CD4-positive, alpha-beta T cell treated with Interleukin-17A for 4 hours (primary cell): ENCODE measurements at places on chromosomes 6 and 20.
A peak's percentile ranks its signal among the peaks of the same experiment; 100 is the strongest.

DNA sequence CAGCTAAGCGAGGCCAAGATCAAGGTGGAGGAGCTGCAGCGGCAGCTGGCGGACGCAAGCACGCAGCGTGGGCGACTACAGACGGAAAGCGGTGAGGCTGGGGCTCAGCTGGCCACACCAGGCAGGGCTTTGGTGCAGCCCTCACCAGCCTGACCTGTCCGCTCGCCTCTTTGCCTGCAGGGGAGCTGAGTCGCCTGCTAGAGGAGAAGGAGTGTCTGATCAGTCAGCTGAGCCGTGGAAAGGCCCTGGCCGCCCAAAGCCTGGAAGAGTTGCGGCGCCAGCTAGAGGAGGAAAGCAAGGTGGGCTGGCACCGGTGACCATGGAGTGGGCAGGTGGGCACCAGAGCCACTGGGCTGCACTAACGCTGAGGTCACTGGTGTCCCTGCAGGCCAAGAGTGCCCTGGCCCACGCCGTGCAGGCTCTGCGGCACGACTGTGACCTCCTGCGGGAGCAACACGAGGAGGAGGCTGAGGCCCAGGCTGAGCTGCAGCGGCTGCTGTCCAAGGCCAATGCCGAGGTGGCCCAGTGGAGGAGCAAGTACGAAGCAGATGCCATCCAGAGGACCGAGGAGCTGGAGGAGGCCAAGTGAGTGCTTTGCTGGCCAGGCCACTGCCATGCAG is 42.8 kb downstream of the MYH7B start:
- DNase-seq: no peak

- no peak for DNase-seq
These were observed 244.5 kb upstream of the JARID2 start for GRCh38 chr6:15001326-15001910.

- DNase-seq: no peak
These were observed 46.4 kb downstream of the TAF4 start for GRCh38 chr20:62019144-62019805.

- DNase-seq: peak; percentile 14
These were observed 1.1 kb downstream of the ZNF165 start for GRCh38 chr6:28081486-28081751.

DNA sequence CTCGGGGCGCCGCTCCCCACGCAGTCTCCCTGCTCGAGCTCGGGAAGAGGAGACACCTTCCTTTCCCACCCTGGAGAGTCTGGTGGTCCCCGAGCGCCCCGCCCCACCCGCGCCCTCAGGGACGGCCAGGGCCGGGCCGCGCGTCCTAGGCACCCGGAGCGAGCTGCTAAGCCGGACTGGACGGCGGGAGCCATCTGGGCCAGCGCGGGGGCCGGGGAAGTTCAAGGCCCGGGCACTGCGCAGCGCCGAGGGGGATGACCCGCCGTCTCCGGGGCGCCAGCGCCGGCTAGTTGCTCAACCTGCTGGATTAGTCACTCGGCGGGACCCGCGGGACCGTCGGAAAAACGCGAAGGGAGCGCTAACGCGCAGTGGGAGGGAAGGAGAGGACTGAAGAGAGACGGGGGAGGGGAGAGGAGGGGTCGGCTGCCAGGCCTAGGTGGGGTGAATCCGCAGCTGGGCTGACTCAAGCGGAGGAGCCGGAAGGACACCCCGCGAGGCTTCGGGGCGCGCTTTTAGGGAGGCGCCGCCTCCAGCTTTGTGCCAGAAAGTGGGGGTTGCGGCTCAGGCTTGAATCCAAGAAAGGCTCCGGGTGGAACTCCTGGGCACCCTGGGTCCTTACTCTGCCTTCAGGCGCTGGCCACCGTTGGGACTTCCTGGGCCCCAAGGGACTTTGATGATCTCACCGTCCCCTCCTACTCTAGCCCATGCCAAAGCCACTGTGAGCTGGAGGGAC is 75.7 kb upstream of the FOXP4 start:
- DNase-seq: no peak

DNA sequence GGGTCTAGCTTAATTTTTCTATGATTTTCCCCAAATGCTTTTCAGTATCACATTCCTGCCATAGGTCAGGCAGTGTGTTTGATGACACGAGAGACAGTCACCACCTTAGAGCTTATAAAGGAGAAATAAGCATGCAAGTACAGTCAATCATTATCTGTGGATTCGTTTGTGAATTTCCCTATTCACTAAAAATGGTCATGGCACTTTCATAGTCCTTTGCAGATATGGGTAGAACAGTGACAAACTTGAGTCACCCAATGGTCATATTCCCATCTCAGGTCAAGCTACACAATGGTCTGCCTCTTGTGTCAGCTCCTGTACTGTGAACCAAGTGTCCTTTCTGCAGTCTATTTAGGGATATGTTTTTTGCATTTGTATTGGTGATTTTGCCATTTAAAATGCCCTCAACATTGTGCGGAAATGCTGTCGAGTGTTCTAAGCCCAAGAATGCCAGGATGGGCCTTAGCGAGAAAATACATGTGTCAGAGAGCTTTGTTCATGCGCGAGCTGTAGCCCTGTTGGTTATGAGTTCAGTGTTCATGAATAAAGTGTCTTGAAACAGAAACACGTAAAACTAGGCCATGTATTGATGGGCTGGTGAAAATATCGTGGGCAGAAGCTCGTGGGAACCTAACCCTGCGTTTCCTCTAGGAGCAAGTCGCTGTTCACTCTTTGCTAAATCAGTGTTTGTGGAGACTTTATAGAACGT is 19.8 kb downstream of the SUMO4 start:
- no peak for DNase-seq

DNA sequence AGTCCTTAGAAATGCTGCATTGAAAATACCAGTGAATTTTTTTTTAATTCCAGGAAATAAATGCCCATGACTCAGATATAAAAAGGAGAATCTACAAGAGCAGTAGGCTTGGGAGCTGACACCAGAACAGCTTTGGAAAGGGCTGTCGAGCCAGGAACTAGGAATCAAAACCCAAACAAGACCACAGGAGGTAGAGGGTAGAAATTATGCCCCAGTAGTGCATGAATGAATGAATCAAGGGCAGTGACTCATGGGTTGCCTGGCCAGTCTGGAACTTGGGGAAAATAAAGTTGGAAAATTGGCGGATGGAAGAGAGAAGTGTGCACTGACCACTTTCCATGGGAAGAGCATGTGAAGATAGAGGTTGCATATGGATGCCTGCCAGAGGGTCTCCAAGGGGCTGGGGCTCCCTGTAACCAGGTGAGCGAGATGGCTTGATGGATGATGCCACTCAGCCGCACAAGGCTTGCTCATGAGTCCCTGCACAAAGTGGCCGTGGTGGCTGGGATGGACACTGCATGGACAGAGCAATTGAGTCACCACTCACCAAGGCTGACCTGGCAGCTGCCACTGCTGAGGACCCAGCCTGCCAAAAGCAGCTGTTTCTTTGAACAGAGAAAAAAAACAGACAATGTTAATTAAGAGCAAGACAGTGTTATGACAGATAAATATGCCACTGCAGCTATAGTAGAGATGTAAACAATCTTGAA is 15.2 kb upstream of the MCCD1 start:
- no peak for DNase-seq

DNA sequence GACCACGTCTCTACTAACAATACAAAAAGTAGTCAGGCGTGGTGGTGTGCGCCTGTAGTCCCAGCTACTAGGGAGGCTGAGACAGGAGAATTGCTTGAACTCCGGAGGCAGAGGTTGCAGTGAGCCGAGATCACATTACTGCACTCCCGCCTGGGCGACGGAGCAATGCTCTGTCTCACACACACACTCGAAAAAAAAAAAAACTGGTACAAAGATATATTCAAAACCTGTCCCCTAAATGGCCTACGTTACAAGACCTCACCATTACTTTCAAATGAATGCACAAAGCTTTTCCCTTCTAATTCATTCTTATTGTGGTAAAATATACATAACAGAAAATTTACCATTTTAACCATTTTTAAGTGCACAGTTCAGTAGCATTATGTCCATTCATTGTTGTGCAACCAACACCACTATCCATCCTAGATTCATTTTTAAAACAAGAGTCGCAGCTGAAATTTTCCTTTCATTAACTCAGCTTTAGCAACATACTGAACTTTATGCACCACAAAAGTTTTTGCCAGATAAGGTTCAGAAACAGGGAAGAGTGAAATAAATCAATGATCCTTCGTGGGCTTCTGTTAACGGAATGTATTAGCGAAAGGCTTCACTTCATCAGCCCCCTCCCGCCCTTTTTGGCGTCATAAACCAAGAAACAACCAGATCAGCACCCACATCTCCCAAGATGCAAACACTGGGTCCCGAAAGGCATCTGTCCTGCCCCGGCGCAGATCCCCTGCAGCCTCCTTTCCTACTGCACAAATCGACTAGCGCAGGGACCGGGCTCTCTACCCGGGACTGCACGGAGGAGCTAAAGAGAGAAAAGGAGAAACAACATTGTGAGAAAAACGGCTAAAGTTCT is 825 bp upstream of the FAM135A start:
- DNase-seq: no peak

- no peak for DNase-seq
These were observed 11.5 kb upstream of the ZBTB22 start for GRCh38 chr6:33329058-33329457.

- DNase-seq: no peak
These were observed 12.6 kb downstream of the PLCB4 start for GRCh38 chr20:9081423-9081966.

DNA sequence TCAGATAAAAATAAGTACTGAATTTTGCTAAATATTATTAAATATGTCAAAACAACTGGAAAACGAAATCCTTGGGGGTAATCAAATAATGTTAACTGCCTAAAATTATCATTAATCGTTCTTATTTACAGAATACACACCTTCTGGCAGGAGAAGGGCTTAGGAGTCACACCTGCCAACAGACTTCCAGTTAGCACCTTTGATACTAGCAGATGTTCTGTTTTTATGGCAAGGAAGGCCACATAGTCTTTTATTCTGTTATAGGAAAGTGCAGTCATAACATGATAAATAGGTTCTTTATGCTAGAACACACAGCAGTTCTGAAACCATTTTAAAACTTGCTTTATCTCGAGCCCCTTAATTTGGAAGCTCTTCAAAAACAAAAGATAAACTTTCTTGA is 464.1 kb downstream of the UTRN start:
- no peak for DNase-seq

DNA sequence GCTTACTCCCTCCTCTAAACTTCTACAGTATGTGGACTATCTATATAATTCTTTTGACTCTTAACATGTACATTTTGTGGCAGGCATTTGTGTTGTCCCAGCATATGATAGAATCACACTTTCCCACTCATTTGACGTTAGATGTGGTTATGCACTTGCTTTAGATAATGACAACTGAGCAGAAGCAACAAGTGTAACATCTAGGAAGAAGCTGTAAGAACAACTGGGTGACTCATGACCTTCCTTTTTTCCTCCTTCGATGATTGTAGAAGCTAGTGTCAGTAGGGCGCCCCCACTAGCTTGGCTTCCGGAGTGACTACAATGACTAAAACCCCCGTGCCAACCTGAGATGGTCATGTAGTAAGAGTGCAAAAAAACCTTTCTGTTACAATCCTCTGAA is 74.6 kb upstream of the CEP85L start:
- peak; percentile 86 for DNase-seq

DNA sequence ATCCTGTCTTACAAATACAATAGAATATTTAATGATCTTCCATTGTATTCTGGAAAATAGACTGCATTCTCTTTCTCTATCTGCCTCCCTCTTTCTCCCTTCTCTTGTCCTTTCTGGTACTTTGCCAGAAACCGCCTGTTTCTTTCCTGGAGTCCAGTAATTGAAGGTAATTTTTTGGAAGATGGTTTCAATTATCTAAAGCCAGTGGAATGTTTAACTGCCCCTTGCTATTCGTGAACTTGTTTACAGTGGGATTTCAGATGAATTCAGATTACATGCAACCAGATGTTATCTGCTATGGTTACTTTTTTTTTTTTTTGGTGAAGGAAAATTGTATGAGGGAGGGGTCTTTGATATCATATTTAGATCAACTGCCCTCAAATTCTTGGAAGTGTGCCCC is 655.5 kb upstream of the FLRT3 start:
- no peak for DNase-seq

DNA sequence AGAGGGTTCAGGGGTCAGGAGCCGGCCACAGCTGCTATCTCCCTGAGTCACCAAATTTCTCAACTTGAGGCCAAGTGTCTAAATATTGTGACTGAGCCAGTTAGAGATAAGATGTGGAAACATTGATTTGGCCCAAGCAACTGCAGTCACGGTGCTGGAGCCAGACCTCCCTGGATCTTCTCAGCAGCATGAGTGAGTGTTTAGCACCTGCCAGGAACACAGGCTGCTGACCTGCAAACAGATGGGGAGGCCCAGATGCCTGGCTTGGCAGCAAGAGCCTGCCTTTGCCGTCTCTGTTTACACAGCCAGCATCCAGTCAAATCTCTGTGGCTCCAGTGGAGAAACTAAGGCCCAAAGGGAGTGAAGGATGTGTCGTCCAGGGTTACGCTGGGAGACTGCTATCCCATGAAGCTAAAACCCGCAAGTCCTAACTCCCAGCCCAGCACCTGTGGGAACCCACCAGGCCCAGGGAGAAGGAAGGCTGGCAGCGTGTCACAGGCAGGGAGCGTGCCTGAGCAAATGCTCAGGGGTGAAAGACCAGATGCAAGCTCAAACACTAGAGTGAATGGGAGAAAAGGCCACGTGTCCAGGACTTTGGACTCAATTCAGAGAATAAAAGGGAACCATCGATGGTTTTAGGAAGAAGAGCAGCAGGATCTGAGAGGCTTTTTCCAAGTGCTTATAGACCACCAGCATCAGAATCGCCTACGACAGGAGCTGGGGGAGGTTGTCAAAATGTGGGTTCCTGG is 15.9 kb upstream of the PTGIS start:
- no peak for DNase-seq

GRCh38 chr6:44297063-44298038 is 15.8 kb downstream of the AARS2 start:
- peak; percentile 57 for DNase-seq

- no peak for DNase-seq
These were observed 9.2 kb downstream of the BHLHE23 start for GRCh38 chr20:62997417-62998035.

DNA sequence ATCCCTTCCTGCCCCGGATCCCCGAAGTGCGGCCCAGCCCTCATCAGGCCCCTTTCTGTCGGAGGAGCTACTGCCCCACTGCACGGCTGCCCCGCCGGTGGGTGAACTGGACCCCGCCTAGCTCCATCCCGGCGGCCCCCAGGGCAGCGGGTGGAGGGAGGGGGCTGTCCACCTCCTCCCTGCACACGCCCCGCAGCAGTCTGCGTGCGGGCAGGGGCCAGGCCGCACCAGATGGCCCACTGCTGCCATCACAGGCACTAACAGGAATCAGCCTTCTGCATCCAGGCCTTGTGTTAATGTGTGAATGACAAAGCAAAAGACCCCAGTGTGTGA is 54.9 kb upstream of the UNC93A start:
- DNase-seq: no peak

DNA sequence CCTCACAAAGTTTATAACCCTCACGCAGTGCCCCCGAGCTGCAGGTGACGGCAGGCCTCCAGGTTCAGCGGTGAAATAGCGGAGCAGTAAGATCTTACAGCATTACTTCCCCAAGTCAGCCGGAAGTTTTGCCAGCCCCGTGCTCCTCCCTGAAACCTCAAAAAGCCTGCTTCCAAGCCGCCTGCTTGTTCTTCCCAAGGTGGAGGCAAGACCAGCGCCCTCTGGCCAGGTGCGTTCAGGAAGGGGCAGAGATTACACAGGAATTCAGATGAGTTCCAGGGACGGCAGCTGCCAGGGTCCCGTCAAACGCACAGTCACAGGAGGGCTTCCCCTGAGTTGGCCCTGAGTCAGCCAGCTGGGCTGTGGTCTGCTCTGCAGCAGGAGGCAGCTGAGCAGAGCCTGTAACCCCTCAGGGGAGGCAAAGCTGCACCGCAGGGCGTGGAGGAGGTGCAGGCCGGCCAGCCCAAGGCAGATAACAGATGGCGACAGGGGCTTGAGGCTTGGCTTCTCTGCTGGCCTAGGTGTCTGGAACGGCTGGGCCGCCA is 124.1 kb upstream of the RPS6KA2 start:
- peak; percentile 36 for DNase-seq
